T follicular helper cell (primary cell): ENCODE measurements at places on chromosomes 1 and 21.

DNA sequence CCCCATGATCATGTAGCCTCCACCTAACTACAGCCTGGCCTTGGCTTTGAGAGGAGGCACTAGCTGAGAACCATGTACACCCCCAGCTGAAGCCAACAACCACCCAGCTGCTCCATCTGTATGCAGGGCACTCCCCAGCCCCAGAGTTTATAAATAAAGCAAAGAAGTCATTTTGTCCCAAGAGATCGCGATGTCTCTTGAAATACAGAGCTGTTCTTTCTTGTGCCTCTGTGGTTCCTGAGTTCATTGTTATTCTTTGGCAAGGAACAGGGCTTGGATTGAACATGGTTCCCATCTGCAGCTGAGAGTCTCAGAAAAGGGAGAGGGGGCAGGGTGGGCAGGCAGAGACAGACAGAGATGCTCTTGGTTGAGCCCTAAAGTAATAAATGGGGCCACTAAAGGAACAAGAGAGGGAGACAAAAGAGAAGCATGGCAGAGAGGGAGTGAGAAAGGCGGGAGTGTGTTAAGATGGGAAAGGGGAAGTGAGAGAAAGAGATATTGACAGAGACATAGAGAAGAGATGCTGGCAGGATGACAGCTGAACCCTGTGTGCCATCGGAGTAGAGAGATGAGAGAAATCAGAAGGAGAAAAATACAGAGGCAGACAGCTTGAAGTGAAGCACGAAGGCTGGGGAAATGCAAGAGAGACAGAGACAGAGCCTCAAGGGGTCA, 63.3 kb downstream of the TNR start:
- DNase-seq, result no peak

DNA sequence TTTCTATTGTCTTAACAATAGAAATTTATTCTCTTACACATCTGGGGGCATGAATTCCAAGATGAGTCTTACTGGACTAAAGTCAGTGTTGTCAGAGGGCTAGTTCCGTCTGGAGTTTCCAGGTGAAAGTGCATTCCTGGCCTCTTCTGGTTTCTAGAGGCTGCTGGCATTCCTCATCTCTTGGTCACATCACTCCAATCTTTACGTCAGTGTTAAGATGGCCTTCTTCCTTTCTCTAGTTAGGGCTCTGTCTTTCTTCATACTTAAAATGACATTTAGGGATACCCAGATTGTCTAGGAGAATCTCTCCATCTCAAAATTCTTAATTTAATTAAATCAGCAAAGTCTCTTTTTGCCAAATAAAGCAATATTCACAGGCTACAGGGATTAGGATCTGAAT, 13.3 kb upstream of the PDC start:
- no peak for DNase-seq

DNA sequence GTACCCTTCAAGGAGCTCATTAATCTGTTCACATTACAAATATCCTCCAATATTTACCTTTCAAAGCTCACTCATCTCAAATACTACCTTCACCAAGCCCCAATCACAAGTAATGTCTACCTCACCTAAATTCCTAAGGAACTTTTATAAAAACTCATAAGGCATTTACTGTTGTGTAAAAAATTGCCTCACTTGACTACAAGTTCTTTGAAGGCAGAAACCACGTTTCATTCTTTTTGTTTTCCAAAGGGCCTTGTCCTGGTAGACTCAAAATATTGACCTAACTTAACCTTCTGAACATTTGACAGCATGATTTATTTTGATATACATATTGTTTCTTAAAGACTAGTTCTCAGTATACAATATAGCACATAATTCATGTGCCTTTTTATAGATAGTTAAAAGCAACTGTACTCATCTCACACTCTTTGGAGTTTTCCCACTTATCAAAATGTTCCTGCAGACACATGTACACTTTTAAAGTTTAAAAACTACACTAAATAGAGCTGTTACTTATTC, 2.5 kb downstream of the USP33 start:
- no peak for DNase-seq

DNA sequence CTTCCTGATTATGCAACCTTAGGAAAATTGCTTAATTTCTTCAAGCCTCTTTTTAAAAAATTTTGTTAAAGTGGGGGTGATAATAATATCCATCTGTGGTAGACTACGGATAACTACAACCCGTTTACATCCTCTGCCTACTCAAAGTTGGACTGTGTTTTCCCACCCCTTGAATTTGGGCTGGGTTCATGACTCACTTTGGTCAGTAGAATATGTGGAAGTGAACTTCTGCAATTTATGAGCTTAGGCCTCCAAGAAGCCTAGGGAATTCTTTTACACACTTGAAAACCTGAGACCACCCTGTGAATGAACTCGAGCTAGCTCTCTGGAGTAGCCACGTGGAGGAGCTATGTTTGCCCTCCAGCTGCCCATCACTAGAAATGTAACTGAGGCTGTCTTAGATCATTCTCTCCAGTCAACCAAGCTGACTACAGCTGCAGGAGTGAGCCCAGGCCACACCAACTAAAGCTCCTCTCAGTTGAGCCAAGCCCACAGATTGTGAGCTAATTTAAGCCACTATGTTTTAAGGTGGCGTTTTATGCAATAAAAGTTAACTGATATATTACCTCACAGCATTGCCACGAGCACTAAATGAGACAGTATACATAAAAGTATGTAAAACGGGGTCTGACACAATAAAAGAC, 29.6 kb upstream of the CACHD1 start:
- no peak for DNase-seq
